ENCODE measurements at places on chromosomes 5 and 9.

DNA sequence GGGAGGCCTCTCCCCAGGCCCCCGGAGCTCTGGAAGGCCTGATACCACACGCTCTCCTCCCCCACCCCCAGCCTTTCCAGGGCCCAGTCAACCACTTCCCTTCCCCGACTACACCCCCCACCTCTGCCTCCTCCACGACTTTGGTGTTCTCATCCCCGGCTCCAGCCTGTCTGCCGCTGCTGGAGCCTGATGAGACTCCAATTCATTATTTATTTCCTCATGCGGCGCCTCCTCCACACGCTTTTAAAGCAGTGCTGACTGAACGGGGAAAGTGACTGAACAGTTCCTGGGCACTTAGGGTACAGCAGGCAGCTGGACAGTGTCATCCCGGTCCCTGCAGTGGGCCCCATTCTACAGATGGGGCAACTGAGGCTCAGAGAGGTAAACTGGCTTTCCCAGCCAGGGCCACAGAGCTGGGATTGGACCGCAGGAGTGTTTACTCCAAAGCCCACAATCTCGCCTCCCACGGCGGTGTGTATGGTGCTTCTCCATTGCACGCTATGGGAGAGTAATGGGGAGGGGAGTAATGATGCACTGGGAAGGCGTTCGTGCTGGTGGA, 15.9 kb upstream of the RPL26L1 start:
- DNase-seq, result no peak

DNA sequence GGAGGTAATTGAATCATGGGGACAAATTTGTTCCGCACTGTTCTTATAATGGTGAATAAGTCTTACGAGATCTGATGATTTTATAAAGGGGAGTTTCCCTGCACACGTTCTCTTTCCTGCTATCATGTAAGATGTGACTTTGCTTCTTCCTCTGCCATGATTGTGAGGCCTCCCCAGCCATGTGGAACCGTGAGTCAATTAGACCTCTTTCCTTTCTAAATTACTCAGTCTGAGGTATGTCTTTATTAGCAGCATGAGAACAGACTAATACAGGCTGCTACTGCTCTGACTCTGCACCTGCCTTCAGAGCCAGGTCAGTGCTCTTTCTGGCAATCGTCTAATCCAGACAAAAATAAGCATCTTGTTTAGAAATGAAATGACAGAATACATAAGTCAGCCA, 479.2 kb upstream of the TUSC1 start:
- DNase-seq, result no peak

GRCh38 chr5:52784737-52785136, 3.0 kb upstream of the ITGA1 start:
- no peak for DNase-seq

GRCh38 chr9:114916481-114916880, 13.9 kb downstream of the TNFSF8 start:
- DNase-seq, result no peak

DNA sequence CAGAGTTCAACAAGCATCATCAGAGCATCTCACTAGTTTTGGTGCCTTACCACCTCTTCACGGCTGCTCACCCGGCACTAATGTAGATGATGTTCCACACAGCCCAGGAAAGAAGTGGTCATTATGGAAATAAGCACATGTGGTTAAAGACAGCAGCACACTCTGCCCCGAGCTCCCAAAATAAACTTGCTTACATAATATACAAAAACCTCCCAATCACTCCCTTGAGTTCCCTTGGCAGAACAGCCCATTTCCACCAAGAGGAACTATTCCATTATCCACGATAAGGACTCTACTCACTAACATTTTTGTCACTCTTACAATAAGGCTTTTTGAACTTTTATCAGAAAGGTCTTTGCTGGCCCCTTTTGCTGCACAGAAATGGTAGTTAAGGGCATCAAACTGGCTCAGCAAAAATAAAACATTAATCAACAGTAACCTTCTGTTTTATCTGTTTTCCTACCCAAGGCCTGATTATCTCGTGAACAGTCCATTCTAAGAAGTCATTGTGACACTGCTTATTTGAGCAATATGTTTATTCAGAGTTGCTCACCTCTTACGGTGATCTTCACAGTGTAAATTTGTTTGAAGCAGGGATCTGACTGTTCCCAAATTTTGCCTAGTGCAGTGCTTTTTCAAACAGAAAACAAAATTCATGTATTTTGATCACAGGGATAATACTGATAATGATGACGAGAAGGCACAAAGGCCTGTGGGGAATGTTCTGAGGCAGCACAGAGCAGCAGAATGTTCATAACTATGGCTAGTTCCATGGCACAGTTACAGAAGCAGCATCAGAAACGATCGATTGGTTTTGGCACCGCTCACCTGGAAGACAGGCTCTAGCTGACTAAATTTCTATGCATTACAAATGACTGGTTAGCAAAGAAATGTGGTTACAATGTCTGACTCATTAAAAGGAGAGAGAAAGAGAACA, 399.8 kb upstream of the PIK3R1 start:
- DNase-seq, result no peak

- DNase-seq, result no peak
Observed at GRCh38 chr5:110077147-110077546, 387.4 kb downstream of the MAN2A1 start.

DNA sequence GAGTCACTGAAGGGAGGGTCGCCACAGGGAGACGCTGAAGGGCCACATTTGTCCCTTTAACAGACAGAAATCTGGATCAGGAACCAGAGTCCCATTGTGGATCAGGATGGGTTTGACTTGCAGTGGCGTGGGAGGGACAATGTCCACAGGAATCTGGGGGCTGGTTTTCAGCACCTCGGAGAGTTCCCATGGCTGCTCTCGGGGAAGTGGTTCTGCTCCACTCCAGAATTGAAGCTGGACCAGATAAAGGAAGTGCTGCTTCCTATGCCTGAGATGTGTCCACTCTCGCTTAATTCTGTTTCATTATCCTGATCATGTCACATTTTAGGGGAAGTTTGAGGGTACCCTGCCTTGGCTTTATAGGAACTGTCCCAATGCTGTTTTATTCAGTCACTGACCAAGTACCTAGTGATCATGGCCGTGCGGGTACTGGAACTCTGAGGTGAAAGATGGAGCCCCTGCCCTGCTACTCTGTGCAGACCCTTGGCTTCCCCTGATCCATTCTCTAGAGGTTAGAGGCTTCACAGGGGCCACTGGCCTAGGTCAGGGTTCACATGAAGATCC, 28.7 kb downstream of the ENHO start:
- no peak for DNase-seq

- no peak for DNase-seq
Observed at GRCh38 chr5:158701007-158701391, 398.7 kb downstream of the EBF1 start.

DNA sequence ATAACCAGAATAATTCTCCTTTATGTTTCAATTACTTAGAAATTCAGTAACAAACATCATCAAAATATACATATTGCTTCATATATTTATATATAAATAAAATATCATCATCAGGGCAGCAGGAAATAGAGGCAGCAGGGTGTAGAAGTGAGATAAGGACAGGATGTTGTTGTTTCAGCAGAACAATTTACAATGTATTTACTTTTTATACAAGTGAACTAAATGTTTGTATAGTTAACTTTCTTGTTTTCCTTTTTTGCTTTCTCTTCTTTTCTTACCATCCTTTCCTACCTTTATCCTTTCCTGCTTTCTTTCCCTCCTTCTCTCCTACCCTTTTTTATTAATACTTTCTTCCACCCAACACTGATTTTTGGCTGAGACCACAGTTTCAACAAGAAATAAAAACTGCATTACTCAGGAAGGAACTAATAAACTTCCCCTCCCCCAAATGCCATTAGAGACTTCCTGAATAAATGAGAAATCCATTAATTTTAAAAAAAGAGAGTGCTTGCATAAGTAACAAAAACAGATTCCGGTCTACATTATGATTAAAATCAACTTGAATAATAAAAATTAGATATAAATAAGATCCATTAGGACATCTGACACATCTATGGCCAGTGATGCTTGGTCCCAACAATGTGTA, 159.8 kb upstream of the ACOT12 start:
- DNase-seq, result no peak

DNA sequence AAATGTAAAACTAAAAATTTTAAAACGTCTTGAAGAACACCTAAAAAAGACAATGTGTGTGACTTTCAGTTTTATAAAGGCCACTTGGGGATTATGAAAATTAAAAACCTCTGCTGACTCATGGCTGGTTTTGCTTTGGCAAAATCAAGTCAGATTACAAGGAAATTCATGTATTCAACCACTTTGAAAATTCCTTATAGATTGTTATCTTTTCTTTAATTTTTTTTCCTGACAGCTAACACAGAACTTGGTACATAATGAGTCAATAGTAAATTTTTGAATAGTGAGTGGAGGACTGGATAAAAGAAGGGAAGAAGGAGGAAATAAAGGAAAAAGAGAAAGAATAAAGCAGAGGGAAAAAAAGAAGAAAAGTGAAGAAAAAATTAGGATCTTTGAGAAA, 1774.7 kb upstream of the ACO1 start:
- no peak for DNase-seq

DNA sequence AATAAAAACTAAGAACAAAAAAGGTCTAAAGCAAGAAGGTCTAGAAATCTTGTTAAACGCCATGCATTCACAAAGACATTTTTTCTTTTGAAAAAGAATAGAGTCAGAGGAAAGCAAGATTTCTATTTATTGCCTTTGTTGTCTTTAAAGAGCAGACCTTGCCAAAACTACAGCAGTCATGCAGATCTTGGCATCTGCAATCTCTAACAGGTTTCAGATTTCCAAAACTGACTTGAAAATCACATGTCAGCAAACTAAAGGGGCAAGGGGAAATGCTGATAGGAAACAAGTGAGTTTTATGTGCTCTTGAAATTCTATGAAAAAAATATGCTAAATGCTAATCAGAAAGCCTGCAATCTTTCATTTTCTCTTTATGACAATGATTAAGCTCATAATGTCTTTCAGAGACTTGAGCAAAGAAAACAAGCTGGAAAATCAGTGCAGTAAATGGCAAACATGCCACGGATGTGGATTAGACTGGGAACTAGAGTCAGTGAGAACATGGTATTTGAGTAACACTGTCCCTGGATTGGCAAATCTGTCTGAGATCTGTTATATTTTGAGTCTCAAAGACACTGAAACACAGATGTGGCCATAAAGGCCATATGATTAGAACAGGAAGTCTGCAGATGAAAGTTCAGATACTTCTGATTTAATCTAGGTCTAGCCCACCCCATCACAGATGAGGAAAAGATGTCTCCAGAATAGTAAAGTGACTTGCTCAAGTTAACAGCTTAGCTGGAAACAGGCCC, 361.4 kb upstream of the RPS23 start:
- DNase-seq, result no peak

DNA sequence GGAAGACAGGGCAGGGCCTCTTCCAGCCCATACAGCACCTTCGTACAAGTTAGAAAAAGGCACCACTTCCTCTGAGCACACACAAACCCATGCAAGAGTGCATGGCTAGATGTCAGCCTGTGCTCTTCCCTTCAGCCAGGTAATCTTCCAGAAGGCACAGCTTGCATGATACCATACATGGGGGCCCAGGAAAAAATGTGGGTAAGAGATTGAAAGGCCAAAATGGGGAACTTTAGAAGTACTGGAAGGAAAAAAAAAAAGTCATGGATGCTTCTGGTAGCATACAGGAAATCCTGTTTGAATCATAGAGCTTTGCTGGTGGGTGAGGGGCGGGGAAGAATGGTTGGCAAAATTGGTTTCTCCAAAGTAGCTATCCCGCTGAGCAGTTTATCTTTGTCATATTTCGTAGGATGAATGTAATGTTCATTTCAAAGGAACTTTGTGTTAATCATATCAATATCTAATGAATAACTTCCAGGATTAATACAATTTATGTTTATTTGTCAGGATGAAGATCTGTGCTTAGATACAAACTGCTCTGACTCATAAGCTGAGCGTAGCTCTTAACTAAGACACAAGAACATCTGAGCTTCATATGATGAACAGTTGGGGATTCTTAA, 78.2 kb upstream of the MAP3K1 start:
- no peak for DNase-seq

DNA sequence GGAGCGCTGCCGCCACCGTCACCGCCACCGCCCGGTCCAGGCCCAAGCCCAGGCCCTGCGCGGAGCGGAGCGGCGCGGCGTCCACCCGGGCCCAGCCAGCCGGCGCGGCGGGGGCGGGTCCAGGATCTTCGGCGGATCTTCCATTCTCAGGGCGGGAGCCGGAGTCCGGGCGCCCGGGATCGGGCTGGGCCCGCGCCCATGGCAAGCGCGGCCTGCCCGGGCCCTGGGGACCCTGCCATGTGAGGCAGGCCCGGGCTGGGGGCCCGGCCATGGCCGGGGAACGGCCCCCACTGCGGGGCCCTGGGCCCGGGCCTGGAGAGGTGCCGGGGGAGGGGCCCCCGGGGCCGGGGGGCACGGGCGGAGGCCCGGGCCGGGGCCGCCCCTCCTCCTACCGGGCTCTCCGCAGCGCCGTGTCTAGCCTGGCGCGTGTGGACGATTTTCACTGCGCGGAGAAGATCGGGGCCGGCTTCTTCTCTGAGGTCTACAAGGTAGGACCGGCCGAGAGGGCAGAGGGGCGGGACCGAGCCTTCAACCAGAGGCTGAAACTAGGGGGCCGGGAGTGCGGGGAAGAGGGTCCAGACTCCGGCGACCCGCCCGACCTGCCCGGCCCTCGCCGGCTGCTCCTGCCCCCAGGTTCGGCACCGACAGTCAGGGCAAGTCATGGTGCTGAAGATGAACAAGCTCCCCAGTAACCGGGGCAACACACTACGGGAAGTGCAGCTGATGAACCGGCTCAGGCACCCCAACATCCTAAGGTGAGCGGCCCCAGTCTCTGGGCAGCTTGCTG, 482 bp downstream of the TESK1 start:
- no peak for DNase-seq

DNA sequence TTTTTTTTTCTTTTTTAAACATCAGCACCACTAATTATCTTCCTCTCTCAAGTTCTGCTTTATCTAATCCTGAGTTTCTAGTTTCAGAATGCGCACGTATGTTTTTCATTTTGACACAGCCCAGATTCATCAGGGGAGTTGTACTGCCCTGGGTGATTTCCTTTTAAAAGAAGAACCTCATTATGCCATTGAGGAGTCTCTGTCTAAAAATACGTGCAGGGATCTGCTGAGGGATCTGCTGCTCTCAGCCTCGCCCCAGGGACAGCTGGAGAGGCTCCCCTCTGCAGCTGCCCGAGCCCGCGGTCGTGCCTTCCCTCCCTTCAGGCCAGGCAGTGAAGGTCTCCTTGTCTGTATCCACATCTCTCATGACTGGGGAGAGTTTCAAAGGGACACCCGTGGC, 273.1 kb downstream of the ARHGEF28 start:
- no peak for DNase-seq

- DNase-seq, result no peak
Observed at GRCh38 chr5:172769342-172769615, 1.7 kb downstream of the DUSP1 start.

- DNase-seq, result no peak
Observed at GRCh38 chr5:6280425-6281100, 97.8 kb downstream of the MED10 start.

All from posterior cingulate gyrus (tissue), 11 donors.